ENCODE measurements at places on chromosomes 2 and 18.

DNA sequence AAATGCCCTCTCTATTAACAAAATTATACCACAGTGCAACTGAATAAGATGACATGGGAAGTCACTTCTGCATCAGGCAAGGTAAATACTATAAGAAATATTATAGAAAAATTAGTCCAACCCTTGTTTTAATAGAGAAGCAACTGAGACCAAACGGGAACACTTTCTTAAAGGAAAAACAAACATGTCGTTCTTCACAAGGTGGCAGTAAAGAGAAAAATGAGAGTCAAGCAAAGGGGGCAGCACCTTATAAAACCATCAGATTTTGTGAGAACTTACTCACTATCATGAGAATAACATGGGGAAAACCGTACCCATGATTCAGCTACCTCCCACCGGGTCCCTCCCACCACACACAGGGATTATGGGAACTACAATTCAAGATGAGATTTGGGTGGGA is 481.7 kb upstream of the CRIM1 start:
- no peak for DNase-seq

DNA sequence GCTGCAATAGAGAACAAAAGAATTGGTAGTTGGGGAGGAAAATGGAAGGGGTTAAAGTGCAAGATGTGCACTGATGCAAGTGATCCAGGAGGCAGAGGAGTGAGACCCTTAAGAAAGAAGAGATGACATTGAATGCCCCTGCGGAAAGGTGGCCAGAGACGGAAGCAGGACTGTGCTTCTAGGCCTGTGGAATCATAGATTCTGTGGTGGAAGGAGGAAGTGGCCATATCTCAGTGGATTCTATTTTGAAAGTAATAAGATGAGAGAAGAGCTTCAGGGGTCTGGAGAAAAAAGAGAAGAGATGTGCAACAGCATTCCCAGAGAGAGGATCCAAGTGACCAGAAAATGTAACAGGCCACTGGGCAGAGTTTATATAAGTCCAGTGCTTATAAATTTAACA is 18.6 kb upstream of the GYPC start:
- DNase-seq = no peak

- no peak for DNase-seq
Measured at GRCh38 chr18:36391426-36392145, 94.1 kb downstream of the FHOD3 start.

DNA sequence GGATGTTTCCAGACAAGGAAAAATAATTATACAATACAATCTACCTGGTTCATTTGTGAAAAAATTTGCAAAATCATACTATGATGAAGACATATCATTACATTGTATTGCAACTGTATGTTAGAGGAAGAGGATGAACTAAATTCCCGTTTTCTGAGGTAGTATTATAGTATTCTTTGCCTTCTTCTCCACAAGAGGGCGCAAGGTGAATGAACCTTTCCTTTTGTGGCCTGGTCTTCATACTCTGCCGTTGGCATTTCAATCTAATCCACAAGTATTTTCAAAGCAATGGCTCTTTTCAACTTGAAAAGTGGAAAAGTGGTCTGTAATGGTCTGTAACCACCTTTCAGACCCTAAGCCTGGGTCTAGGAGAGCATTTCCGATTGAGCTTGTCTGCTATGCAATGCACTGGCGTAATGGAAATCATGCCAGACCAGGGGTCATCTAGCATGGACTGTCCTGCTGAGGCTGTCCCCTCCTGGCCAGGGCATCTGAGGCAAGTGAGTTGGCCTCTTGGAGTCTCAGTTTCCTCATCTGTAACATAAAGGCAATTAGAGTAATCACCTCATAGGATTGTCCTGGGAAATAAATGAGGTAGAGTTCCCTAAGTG is 30.8 kb upstream of the ZNF396 start:
- peak; percentile 68 for DNase-seq

GRCh38 chr2:191686729-191687128 is 8.8 kb downstream of the NABP1 start:
- DNase-seq = no peak

DNA sequence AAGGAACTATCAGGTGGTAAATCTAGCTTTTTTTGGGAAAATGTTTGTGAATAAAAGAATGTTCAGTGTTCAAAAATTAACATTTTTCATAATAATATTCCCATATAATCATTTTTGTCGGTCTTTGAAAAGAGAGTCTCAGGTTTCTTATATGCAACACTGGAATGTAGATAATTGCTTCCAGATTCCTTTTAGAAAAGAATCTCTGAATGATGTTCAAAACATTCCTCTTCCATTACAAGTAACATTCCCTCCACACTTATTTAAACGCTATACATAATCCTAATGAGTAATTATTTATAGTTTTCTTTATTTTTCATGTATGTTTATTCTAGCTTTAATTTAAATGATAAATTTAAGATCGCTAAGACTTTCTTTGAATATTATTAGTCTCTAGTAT is 7.0 kb downstream of the ZSWIM2 start:
- DNase-seq = no peak

- no peak for DNase-seq
Measured at GRCh38 chr2:165147186-165148045, 56.4 kb downstream of the SCN3A start.

DNA sequence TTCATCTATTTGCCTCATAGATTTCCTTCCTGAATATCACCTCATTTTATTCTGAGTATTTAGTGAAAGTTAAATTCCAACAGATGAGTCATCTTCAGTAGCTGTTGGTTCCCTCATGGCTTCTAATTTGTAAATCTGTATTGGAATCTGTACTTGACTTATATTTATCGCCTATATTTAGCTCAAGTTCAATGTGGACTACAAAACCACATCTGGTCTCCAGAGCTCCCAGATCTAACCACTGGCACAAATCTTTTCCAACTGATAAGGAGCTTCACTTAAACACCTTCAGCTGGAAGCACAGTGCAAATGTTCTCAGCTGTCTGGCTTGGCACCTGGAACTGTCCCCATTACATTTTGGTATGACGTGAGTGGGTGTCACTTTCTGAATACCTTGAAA is 82.8 kb upstream of the DSEL start:
- DNase-seq = no peak

- no peak for DNase-seq
Measured at GRCh38 chr2:191384829-191385228, 139.6 kb downstream of the MYO1B start.

- DNase-seq = no peak
Measured at GRCh38 chr2:248724-249123, 15.1 kb downstream of the SH3YL1 start.

- DNase-seq = no peak
Measured at GRCh38 chr2:11521775-11522174, 12.1 kb upstream of the GREB1 start.

DNA sequence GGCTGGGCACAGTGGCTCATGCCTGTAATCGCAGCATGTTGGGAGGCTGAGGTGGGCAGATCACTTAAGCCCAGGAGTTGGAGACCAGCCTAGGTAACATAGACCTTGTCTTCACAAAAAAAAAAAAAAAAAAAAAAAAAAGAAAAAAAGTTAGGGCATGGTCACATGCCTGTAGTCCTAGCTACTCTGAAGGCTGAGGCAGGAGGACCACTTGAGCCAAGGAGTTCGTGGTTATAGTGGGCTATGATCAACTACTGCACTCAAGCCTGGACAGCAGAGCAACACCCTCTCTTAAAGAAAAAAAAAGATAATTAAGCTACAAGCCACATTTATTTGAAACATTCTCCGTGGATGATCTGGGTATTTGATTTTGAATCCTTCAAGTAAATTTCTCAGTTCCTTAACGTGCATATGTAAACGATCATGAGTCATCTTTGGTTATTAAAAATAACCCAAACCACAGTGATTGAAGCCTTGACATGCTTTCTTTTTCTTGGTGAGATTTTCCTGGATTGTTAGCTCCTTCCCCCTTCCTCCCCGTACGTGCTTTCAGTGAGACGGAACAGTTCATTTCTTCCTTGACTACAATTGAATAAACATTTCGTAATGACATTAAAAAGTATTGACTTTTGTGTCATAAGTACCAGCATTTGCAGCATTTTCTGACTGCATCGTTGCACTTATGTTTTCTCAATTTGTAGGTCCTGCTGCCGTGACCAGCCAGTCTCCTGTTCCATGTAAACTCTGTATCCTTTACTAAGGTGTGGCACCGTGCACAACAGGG is 20.3 kb downstream of the RMC1 start:
- peak; percentile 61 for DNase-seq

GRCh38 chr2:28662044-28662443 is 89.6 kb upstream of the PPP1CB start:
- no peak for DNase-seq

DNA sequence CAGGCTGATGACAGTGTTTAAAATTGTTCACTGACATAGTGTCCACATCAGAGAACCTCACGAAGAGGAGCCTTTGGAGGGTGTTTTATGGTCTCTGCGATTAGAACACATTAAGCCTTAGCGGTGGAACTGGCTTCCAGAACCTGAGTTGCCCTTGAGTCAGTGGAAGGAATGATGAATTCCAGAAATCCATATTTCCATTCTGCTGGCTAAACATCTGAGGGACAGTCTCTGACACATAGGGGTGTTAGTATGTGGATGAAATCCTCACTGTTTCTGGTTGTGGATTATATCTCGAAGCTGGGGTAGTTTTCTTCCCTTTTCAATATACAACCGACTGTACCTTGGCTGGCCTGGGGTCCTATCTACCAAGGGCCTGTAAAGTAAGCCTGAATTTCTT is 4.0 kb downstream of the CASP10 start:
- DNase-seq = no peak

- DNase-seq = no peak
Measured at GRCh38 chr2:176455816-176456291, 186.6 kb downstream of the MTX2 start.

- no peak for DNase-seq
Measured at GRCh38 chr18:43160509-43160908, 45.0 kb upstream of the RIT2 start.

DNA sequence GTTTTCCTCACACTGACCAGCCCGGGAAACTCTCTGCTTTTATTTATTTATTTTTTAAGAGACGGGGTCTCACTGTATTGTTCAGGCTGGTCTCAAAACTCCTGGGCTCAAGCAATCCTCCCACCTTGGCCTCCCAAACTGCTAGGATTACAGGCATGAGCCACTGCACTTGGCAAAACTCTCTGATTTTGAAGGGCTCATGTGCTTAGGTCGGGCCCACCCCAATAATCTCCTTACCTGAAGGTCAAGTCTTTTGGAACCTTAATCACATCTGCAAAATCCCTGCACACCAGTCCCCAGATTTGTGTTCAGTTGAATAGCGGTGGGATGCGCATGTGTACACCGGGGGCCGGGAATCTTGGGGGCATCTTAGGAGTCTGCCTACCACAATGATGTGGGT is 7.7 kb upstream of the ECEL1 start:
- no peak for DNase-seq

- no peak for DNase-seq
Measured at GRCh38 chr2:213087040-213087439, 64.4 kb downstream of the IKZF2 start.

GRCh38 chr2:85867556-85868292 is 21.1 kb downstream of the ST3GAL5 start:
- DNase-seq = no peak

GRCh38 chr18:5625076-5625475 is 81.3 kb upstream of the EPB41L3 start:
- DNase-seq = no peak

DNA sequence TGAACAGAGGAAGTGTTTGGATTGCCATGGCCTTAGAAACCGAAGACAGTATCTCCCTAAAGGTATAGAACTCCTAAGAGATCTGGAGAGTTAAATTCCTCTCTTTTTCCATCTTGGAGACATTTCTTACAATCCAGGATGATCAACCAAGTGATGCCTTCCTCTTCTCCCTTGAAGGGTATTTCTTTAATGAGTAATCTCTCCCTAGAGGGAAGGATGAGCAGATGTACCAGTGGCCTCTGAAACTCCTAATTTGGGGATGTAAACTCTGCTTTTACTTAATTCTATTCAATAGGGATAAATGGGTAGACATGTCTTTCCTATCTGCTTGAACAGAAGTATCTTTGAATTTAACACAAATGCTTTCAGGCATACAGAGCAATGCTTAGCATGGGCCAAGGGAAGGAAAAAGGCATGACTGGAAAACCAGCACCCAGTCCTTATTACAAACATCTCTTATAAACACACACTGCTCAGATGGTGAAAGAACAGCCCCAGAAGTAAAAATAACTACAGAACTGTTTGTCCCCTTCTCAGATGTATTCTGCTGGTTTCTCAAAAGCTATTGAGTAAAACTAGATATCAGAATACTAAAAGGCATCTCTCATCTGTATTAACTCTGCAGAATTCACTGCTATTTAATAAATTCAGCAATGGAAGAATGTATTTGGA is 4.7 kb upstream of the THNSL2 start:
- DNase-seq = no peak

GRCh38 chr18:22604986-22605421 is 187.3 kb upstream of the CTAGE1 start:
- no peak for DNase-seq

DNA sequence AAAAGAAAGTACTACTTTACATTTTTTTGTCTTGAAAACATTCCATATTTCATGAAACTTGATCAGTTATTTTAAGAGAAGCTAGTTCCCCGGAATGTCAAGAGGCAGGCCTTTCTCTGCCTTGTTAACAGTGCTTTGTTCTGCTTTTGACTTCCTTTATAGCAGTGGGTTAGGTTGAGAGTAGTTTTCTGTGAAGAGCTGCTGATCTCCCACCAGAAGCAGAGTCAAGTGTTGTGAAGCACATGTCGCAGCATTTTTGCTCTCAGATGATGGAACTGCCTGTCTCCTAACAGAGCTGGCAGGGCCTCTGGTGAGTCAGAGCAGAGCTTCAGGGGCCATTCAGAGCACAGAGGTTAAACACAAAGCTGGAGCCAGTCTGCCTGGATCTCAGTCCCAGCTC is 871.8 kb downstream of the SLC4A3 start:
- no peak for DNase-seq

DNA sequence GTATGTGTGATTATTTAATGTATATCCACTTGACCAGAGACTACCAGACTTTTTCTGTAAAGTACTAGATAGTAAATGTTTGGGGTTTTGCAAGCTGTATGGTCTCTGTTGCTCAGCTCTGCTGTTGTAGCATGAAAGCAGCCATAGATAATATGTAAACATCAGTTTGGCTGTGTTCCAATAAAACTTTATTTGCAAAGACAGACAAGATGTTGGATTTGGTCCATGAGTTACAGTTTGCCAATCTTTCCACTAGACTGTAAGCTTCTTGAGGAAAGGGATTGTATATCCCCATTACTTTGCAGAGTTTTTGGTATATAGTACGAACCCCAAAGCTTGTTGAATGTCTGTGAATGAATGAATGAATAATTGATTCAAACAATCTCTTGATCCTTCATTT is 17.2 kb downstream of the REL start:
- DNase-seq = no peak

DNA sequence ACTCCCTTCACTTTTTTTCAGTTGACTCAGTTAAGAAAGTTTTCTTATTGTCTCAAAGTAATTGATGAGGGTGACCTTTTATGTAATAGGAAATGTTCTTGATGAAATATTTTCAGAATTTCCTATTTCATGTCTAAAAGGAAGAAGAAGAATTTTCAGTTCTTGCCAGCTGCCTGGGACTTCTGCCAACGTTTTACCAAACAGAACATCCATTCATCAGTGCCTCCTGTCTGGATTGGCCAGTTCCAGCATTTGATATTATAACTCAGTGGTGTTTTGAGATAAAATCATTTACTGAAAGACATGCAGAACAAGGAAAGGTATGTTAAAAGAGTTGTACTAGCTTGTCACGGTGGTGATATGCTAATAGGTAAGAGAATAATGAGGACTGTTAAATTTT is 104.7 kb upstream of the MYO3B start:
- no peak for DNase-seq

Measured in GM13976 (cell line).